Right ventricle myocardium inferior (tissue), 1 donor: ENCODE measurements at places on chromosomes 11 and 22. TPM values are rescaled to one million over a fixed set of nuclear protein-coding genes. Genes with fewer than 3 reads are reported as not detected.

DNA sequence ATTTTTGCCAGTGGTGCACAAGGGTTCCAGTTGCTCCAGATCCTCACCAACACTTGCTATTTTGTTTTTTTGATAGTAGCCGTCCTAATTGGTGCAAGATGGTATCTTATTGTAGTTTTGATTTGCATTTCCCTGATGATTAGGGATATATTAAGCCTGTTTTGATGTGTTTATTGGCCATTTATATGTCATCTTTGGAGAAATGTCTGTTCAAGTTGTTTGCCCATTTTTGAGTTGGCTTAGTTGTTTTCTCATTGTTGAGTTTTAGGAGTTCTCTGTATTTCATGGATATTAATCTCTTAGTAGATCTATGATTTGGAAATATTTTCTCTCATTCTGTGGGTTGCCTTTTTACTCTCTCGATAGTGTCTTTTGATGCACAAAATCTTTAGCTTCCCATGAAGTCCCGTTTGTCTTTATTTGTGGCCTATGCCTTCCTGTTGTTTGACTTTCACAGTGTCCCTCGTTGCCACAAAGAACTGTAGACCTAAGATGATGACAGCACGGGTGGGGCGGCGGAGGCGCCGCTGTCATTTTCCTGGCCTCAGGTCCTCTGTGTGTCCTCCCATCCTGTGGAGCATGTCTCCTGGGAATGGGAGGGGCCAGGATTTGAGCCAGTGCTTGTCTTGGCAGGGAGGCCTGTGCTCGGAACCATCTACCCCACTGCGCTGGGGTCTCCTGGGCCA lies 33.5 kb downstream of the LRP5 start:
- DNase-seq, result peak; percentile 85

DNA sequence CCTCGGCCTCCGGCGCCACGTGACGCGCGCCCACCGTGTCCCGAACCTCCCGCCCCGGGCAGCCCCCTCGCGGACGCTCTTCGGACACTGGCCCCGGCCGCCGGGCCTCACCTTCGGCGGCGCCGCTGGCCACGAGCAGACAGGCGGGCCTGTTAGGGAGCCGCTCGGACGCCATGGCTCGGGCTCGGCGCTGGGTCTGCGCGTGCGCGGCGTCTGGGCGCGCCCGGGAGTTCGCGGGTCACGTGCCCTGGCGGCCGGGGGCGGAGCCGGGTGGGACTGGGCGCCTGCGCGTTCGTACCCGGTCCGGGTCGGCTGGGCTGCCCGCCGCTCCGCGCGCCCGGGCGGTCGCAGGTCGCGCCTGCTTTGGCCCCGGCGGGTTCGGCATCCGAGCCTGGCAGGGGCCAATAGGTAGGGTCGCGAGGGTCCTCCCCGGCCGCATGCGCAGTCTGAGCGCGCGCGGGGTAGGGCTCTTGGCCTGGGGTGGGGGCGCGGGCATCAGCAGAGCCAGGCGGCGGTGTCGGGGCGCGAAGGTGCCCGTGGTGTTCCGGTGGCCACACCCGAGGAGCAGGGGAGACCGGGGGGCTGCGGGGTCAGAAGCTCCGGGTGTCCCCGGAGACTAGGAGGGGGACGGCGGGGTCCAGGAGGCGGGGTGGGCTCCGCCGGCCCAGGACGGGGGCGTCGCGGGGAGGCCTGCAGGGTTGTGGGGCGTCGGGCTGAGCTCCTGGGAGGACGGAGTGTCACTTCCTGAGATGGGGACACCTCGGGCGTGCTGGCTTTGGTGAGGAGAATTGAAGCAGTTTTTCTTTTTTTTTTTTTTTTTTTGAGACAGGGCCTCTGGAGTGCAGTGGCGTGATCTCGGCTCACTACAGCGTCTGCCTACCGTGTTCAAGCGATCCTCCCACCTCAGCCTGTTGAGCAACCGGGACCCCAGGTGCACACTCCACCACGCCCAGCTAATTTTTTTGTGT lies at the start of gene GATD1:
TSS of gene GATD1 (minus strand) at position 200 of the 968 bp plus-strand sequence. CDS start at position 175, 25 bp downstream.
- DNase-seq, result peak; percentile 96

DNA sequence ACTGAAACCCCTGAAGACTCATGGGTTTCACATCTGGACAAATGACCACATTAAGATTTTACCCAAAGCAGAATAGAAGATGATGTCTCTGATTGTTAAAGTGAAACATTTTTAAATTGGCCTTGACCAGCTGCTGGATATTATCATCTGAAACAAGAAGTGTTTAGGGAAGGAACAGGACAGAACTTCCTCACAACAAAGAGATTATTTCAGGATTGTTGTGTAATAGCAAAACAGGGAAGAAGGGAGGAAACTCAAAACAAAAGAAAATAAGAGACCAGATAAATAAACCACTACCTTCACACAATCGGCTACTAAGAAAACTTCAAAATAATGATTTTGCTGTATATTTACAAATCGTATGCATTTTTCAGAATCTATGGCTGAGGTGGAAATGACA lies 319.2 kb upstream of the API5 start:
- no peak for DNase-seq

Gene WT1
- total RNA-seq, result 3.1 TPM

Gene CDCA5
- total RNA-seq, result 1.7 TPM

Gene MAPK8IP1
- 5.9 TPM for total RNA-seq
